ENCODE measurements at places on chromosomes 13 and 19.

- no peak for DNase-seq
Observed at GRCh38 chr19:19468424-19469050, 46.8 kb downstream of the TSSK6 start.

DNA sequence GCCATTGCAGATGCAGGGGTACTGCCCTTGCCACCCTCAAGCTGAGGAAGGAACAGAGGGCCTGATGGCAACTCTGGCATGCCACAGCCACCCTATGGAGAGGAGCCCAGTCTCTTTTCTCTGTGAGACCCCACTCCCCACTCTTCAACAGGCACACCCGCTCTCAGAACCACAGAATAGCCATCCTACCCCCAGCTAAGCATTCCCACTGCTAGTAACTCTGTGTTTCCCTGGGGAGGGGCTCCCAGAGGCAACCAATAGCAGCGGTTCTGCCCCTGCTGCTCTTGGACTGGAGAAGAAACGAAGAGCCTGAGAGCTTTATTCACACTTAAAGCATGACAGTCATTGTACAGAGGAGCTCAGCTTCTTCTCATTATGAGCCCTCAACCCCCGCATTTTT lies 49.3 kb downstream of the UBL3 start:
- no peak for DNase-seq

DNA sequence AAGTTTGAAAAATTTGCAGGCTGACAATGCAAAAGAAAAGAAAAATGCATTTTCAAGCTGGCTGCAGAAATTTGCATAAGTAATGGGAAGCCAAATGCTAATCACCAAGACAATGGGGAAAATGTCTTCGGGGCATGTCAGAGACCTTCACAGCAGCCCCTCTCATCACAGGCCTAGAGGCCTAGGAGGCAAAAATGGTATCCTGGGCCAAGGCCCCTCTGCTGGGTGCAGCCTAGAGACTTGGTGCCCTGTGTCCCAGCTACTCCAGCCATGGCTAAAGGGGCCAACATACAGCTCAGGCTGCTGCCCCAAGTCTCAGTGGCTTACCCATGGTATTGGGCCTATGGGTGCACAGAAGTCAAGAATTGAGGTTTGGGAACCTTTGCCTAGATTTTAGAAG lies 155.2 kb downstream of the B3GLCT start:
- no peak for DNase-seq

- DNase-seq: peak; percentile 27
Observed at GRCh38 chr19:13748169-13748828, 16.0 kb upstream of the MRI1 start.

- DNase-seq: no peak
Observed at GRCh38 chr19:2791876-2792275, 6.6 kb downstream of the THOP1 start.

DNA sequence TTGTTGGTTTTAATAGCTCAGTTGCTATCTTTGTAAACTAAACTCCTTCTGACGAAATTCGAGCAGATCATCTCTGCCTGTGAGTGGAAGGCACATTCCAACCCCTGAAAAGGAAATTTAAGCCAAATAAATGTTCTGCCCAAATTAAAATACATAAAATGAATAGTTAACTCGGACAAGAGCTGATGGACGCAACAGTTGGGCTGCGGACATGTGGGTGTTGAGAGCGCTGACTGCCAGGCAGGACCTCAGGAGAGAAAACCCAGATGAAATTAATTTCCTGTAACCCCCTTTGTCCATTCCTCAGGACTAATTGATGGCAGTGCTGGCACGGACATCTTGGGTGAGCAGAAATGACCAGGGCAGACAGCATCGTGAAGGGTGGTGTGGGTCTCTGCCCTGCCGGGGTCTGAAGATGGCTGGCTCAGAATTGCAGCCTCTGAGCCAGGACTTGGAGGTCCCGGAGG lies 86.5 kb downstream of the TSHZ3 start:
- no peak for DNase-seq

DNA sequence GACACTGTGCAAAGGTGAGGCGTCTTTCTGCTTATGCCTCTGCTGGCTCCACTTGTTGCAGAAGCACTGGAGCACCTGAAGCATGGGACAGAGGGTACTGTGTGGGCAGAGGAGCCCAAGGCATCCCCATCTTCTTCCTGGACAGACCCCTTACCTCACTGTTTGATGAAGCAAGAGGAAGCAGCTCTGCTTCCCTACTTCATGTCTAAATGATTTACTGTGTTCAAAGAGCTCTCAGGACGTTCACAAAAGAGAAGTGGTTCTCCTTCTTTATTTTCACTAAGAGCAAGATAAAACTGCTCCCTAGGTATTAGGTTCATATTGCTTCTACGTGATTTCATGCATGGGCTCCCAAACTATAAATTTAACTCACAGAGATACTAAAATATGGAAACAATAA lies 1635.4 kb upstream of the SLC10A2 start:
- DNase-seq: no peak

GRCh38 chr13:113856716-113857065 lies 7.2 kb downstream of the GAS6 start:
- DNase-seq: no peak

- DNase-seq: no peak
Observed at GRCh38 chr19:15223649-15224361, 8.4 kb downstream of the EPHX3 start.

GRCh38 chr13:30991184-30991583 lies 58.7 kb downstream of the TEX26 start:
- DNase-seq: no peak

DNA sequence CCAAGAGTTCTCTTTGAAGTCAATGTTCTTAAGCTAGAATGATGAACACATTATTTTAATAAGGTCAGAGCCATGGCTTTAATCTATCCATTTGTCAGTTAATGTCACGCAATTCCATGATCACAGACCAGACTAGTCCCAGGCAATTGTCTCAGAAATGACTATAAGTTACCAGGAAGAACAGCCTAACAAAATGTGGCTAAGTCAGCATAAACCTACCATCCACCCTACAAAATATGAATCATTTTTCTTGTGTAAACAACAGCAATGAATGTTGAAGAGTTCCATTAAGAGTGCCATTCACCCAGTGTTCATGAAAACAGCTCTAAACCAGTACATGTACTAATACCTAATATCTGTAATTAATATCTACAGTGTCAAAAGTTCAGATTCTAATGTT lies 127.5 kb downstream of the KCTD12 start:
- DNase-seq: no peak

DNA sequence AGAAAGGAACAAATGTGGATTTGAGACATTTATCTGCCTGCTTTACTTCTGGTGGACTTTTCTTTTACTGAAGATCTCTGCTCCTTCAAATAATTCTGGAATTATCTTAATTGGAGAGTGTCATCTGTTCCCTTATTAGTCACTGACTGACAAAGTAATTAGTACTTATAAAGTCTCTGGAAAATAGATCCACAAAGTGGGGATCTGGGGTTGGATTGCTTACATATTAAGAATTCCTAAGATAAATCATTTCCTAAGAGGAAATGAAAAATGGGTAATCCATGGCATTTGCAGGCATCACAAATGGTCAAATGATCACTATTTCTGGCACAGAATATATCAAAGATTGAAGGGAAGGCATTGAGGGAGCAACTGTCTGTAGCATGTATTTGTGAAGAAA lies 137.4 kb upstream of the SLITRK5 start:
- DNase-seq: no peak

DNA sequence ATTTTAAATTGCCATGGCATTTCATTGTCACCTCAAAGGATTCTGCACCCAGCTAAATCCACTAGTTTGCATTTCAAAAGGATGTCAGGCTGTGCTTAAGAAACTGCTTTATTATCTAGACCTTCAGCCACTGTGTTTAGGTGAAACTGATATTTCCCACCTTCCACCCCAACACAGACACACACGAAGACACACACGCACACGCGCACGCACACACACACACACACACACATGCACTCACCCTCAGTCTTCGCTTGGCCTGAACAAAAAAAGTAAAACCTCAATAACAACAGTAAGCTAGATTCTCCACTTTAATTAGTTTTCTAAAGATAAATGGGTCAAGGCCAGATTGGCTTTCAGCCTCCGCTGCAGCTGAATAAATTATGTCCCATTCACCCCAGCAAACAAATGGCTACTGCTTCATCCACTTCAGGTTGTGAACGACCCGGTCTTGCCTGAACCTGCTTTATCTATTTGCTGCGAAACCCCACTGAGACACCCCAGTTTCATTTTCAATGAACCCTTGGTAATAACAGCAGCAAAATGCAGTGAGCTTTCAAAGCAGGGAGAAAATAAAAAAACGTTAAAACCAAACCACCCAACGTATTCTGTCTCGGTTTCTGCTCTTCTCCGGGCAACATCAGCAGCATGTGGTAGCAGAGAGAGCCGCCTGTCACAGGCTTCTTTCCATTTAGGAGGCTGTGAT lies 166.8 kb downstream of the DCT start:
- no peak for DNase-seq

DNA sequence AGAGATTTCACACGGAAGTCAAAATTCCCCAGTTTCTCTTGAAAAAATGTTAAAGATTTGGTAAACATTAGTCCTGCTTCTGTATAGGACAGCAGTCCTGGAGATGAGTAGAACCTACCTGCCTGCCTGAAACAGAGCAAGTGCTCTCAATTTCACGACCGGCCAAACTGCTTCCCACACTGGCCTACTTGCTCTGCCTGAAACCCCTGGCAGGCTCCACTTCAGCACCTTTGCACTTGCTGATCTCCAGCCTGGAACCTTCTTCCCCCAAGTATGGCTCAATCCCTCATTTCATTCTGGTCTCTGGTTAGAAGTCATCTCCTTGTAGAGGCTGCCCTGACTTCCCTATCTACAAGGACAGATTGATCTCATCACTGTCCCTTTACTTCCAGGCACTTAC lies 271.4 kb downstream of the DLEU7 start:
- no peak for DNase-seq

GRCh38 chr19:42480335-42481095 lies 37.8 kb upstream of the CXCL17 start:
- DNase-seq: peak; percentile 16

DNA sequence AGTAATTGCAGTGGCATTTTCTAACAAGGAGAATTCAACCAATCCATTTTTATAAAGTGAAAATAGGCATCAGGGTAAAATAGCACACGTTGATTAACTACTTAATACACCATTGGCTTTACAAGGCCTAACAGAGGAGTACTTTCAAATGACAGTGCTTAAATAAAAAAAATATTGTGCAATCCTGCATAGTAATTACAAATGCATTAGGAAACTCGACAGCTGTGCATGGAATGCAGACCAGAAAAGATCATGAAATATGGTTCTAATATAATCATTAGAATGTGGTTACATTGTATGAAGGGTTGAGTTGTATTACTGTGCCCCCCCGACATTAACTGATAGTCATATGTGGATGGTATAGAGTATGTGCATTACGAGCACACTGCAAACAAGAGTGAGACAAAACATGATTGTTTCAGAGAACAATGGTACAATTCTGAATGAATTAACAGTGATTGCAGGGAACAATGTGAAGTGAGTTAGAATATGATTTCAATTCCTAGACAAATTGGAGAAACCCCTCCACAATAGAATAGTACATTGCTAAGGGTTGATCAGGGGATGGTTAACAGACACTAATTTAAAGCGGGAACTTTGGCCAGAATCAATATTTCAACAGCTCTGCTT lies 270.6 kb downstream of the GPC5 start:
- no peak for DNase-seq

GRCh38 chr19:35195830-35196229 lies 32.7 kb downstream of the FAM187B start:
- DNase-seq: no peak

- no peak for DNase-seq
Observed at GRCh38 chr19:2970201-2970835, 7.0 kb upstream of the TLE6 start.

- DNase-seq: no peak
Observed at GRCh38 chr13:78601124-78601873, 2.1 kb downstream of the POU4F1 start.

DNA sequence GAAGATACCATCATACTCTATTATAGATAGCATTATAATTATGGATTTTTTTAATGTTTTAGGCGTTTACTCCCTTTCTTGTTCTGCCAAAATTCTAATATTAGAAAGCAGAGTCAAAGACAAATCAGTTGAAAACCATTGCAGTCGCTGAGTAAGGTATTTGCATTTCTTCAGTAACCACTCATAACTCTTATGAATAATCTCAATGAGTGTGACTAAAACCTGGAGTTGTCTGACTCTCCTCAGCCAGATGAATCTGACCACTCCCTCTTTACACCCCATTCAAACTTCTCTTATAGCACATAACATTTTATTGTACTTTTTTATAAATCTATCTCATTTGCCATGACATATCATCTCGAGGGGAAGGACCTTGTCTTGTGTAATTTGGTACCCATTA lies 1006.5 kb downstream of the DIAPH3 start:
- DNase-seq: no peak

GRCh38 chr13:64662887-64663593 lies 2567.1 kb downstream of the PCDH9 start:
- DNase-seq: no peak

- no peak for DNase-seq
Observed at GRCh38 chr19:14473073-14473977, 1.8 kb downstream of the PTGER1 start.

DNA sequence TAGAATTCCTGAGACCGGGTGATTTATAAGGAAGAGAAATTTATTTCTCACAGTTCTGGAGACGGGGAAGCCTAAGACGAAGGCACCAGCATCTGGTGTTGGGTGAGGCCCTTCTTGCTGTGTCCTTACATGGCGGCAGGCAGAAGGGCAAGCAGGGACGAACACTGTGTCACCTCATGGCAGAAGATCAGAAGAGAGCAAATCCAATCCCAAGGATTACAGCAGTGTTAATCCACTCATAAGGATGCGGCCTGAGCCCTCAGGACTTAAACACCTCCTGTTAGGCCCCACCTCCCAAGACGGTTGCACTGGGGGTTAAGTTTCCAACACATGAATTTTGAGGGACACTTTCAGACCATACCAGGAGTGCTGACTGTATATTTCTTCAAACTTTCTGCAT lies 6.7 kb upstream of the FBL start:
- no peak for DNase-seq

GRCh38 chr13:59320021-59320420 lies 843.7 kb downstream of the DIAPH3 start:
- no peak for DNase-seq

DNA sequence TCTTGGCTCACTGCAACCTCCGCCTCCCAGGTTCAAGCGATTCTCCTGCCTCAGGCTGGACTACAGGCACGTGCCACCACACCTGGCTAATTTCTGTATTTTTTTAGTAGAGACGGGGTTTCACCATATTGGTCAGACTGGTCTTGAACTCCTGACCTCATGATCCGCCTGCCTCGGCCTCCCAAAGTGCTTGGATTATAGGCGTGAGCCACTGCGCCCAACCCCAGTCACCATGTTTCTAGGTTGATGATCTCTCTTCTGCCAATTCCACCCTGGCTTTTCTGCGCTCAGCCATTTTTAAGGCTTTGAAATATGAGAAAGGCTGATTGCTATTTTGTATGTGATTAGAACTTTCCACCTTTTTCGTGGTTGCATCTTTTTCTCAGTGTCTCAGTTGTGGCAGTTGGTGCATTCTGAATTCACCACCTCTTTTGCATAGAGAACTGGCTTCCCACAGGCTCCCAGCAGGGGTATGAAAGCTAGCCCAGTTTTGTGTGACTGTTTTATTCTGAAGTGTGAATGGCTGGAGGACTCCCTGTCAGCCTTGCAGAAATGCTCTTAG lies 15.5 kb downstream of the CEACAM1 start:
- peak; percentile 16 for DNase-seq

GRCh38 chr13:85772367-85772766 lies 26.9 kb downstream of the SLITRK6 start:
- no peak for DNase-seq

All from activated CD4-positive, alpha-beta T cell treated with anti-CD3 and anti-CD28 coated beads, Interleukin-2, amount 50 U/mL, for 48 hours (primary cell).